ENCODE measurements at places on chromosomes 7 and 10.

DNA sequence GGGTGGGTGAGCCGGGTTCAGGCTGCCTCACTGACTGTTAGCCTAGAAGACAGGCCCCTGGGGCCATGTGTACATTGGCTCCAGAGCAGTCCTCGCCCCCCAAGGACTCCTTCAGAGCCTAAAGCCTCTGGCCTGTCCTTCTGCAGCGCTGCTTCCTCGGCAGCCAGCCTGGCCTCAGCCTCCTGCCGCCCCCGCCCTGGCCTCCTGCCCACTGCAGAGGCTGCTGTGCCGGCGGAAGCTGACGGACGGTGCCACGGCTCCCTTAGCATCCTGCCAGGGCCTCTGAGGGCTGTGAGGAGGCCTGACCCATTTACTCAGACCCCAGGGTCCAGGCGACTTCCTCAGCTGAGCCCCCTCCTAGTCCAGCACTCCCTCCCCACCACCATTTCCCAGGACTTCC is 4.9 kb downstream of the SRRM3 start:
- DNase-seq: no peak

- DNase-seq: no peak
Observed at GRCh38 chr10:118580702-118581101, 14.7 kb downstream of the PRLHR start.

DNA sequence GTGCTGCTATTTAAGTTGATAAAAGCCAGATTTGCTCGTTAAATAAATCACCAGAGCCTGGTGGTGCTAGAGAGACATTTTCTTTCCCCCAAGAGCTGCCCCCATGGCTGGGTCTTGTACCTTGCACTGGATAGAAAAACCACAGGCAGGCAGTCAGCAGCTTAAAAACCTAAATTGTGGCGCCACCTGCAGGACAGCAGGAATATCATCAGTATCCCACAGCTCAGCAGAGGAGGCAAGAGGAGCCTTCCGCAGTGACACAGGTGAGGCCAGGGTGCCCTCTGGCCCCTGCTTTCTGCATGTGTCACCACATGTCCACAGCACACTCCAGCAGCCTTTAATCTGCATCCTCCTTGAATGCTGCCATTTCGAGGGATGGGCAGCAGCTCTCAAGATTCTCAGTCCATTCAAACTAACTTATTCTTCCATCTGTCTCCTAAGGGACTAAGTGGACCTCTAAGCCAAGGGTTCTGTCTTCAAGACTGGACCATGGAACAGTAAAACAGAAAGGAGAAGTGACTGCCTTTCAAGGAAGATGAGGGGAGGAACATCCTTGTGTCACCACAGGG is 4.5 kb upstream of the PLXNA4 start:
- peak; percentile 43 for DNase-seq

GRCh38 chr10:75726522-75727483 is 295.4 kb downstream of the LRMDA start:
- DNase-seq: no peak

- no peak for DNase-seq
Observed at GRCh38 chr7:131076032-131076431, 251.6 kb upstream of the MKLN1 start.

DNA sequence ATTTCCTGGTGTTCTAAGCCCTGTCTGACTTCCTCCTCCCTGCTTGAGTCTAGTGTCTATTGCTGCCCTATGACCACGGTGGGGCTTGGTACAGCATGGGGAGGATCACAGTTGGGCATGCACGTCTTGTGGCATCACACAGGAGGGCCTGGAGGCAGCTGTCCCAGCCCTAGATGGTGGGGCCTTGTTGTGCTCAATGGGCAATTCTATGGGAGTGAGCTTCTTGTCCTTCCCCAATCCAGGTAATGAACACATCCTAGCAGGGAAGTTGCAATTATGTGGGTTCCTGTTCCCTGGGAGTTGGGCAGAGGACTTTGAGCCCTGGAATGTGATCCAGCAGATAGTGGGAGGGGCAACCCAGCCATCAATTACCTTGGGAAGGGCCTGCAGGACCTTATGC is 10.8 kb upstream of the FAM3C start:
- DNase-seq: no peak

DNA sequence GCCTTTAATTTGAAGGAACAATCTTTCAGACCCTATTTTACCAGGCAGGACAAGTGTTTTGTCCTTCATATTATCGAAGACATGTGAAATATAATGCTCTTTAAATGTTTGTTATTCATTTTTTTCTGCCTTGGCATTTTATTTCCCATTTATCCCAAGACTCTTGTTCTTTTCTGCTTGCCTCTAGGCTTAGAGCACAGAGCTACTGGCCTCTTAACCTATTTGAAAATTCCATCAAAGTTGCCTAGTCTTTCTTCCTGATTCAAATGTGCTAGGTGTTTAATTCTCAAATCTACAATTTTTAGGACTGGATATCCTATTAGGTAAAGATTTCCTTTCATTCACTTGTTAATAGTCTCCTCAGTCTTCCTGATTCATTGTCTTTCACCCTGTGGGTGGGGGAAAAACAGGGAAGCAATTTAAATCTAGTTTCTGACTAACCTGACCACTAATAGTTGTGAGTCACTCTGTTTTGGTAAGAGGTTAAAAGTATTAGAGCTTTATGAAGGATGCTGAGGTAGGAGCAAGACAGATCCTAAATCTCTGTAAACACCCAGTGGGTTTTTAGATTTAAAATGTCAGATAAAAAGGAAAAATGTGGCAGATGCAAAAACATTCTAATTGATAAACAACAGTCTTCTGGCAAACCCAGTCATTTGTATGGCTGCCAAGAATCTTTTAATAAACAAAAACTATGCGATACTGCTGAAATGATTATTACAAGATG is 1.5 kb downstream of the LIPK start:
- no peak for DNase-seq

DNA sequence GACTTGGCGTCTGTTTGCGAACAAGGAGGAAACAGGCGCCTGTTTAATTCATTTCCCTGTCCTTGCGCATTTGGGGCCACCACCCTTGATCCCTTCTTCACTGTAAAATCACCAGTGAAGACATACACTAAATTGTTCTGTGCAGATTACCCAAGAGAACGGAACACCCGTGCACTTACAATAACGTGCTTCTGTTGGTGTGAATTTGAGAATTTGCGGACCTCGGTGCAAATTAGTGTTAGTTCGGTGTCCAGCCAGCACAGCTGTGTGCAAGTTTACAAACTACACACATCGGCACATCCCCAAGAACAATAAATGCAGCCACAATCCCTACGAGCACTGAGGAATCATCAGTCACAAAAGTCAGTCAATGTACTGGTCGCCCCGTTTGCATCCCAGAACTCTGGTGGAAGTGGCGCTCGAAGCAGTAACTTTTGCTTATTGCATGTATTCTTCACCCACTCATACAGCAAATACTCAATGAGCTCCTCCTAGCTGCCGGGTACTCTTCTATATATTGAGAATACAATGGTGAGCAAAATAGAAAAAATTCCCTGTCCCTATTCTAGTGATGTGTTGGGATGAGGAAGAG is 786 bp upstream of the CNOT4 start:
- no peak for DNase-seq

DNA sequence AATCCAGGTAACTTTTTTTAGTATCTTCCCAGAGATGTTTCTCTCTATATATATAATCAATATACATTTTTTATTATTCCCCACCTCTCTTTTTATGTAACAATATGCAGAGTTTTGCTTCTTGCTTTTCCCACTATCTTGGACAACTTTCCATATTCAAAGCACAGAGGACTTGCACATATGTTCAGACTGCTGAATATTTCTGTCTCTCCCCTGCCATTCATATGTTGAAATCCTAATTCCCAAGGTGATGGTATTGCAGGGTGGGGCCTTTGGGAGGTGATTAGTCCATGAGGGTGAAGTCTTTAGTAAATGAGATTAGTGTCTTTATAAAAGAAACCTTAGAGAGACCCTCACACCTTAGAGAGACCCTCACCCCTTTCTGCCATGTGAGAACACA is 72.8 kb downstream of the CFTR start:
- no peak for DNase-seq

- no peak for DNase-seq
Observed at GRCh38 chr7:45324683-45325237, 167.2 kb downstream of the RAMP3 start.

All from GM12892 (cell line).